ENCODE measurements at places on chromosomes 7 and 10. TPM values are rescaled to one million over a fixed set of nuclear protein-coding genes. Genes with fewer than 3 reads are reported as not detected.

STAG3 gene
- polyA plus RNA-seq = 0.73 TPM

CALML3 gene
- polyA plus RNA-seq = 330 TPM

CNPY4 gene
- polyA plus RNA-seq = 5.8 TPM

CYP51A1 gene
- 40.8 TPM for polyA plus RNA-seq

NUTM2B gene
- polyA plus RNA-seq = 1.5 TPM

TDRD1 gene
- polyA plus RNA-seq = 0.08 TPM

STK32C gene
- 4.5 TPM for polyA plus RNA-seq

CBLL1 gene
- 4.2 TPM for polyA plus RNA-seq

LRIT1 gene
- polyA plus RNA-seq = not detected

HSPA12A gene
- polyA plus RNA-seq = 1.7 TPM

ZNF804B gene
- polyA plus RNA-seq = not detected

RPEL1 gene
- 0.02 TPM for polyA plus RNA-seq

ACTL6B gene
- not detected for polyA plus RNA-seq

PRKCQ gene
- 0.69 TPM for polyA plus RNA-seq

CABCOCO1 gene
- 0.35 TPM for polyA plus RNA-seq

TWIST1 gene
- 5.6 TPM for polyA plus RNA-seq

NAT16 gene
- polyA plus RNA-seq = not detected

CTTNBP2 gene
- polyA plus RNA-seq = 12.7 TPM

COL28A1 gene
- 0.60 TPM for polyA plus RNA-seq

TFEC gene
- polyA plus RNA-seq = 0.16 TPM

SLC18A2 gene
- polyA plus RNA-seq = 0.14 TPM

ORAI2 gene
- polyA plus RNA-seq = 0.71 TPM

KCNMA1 gene
- 8.4 TPM for polyA plus RNA-seq

CYP3A5 gene
- 16.1 TPM for polyA plus RNA-seq

SORCS1 gene
- 0.34 TPM for polyA plus RNA-seq

Data from esophagus (tissue), 2 donors.